ENCODE measurements at places on chromosomes 6 and 20. TPM values are rescaled to one million over a fixed set of nuclear protein-coding genes. Genes with fewer than 3 reads are reported as not detected.

Gene TFAP2D
- not detected for polyA plus RNA-seq

GRCh38 chr6:124057461-124057860 lies 253.8 kb downstream of the NKAIN2 start:
- no peak for DNase-seq
- no peak overlapping the region for H3K4me3 ChIP-seq
- H3K36me3 ChIP-seq, result no peaks in the 10 kb centered on the region
- no peak overlapping the region for H3K27ac ChIP-seq

Gene MTFR2
- 2.4 TPM for polyA plus RNA-seq

GRCh38 chr6:149459761-149460160 lies 25.1 kb downstream of the ZC3H12D start:
- H3K4me1 ChIP-seq, result peaks cover 11% of the 10 kb centered on the region
- H3K36me3 ChIP-seq, result no peaks in the 10 kb centered on the region
- DNase-seq, result no peak
- H3K27me3 ChIP-seq, result peaks cover 16% of the 10 kb centered on the region
- no peak overlapping the region for H3K27ac ChIP-seq

Gene AARS2
- polyA plus RNA-seq, result 9.6 TPM

Gene THBD
- polyA plus RNA-seq, result 7.3 TPM

Data from muscle of leg (tissue), 16 donors.